ENCODE measurements at places on chromosomes 3 and 15.

DNA sequence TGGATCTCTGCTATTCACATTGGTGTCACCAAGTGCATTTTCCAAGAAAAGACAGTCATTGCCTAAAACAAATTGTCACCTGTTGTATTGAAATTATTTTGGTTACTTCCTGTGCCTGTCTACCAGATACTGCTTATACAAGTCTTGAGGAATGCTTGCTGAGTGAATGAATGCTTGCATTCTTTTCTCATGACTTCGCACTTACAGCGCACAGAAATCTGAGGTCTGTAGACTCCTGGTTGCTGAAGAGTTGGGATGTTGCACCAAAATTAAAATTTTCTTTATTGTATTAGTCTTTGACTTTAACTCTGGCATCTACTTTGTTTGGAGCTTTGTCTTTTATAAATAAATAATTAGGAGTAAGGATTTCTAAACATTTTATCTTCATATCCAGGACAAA lies 28.4 kb downstream of the SH3GL3 start:
- no peak for DNase-seq

DNA sequence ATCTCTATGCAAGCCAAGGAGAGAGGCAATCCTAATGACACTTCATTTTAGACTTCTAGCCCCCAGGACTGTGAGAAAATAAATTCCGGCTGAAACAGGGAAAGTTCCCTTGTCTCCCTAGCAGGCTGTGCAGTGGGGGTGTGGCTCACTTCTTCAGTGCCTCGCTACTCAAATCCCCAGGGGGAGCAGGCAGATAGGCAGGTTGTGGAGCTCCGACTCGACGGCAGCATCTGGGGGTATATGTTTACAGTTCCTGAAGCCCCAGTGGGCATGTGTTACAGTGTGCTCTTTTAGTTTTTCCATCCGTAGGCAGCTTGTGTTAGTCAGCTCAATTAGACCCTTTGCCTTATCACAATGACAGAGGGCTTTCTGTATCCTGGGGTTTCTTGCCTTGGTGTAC lies 836.5 kb downstream of the PDCD6IP start:
- DNase-seq: no peak

DNA sequence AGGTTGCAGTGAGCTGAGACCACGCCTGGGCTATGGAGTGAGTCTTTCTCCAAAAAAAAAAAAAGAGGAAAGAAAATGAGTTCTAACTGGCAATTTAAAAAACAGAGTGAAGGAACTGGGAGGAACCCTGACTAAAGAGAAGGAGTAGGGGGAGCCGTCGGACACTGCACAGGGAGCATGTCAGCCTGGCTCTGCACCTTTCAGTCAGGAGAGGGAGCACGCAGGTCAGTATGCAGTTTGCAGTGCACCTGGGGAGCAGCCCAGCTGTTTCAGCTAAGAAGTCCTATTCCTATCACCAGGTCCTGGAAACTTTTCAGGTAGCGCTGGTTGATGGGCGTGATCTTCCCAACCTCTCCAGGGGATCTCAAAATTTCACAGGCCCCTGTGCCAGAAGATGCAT lies 14.9 kb upstream of the ZXDC start:
- no peak for DNase-seq

DNA sequence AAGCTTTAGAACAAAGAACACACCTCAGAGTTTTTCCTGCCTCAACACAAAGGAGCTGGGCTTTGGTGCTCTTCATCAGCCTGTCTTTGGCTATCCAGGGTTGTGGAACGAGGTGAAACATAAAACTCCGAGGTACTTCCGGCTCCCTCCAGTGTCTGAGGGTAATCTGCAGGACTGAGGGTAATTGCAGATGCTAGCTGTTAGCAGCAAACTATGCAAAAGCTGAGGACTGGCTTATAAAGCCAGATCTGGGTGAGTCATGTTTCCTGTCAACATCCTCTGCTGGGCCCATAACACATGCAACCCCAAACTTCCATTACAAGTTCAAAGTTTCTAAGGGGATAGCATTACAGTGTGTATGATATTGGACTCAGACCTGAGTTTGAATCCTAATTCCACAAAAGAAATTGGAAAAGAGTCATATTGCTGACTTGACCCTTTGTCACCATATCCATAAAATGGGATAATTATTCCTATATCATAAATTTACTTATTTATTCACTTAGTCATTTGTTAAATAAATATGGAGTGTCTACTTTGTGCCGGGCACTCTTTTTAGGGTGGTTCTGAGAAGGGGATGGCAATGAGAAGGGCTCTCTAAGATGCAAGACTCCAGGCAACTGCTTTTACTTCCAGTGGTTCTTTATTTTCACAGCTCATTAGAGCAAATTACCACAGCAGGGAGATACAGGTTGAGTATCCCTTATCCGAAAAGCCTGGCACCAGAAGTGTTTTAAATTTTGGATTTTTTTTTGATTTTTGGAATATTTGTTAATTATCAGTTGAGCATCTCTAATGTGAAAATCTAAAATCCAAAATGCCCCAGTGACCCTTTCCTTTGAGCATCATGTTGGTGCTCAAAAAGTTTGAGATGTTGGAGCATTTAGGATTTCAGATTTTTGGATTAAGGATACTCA lies 9.5 kb upstream of the TRIM69 start:
- peak; percentile 88 for DNase-seq

Measured in CD4-positive, alpha-beta T cell treated with Interferon alpha-2 for 1 hour (primary cell).